ENCODE measurements at places on chromosomes 2 and 18.
A peak's percentile ranks its signal among the peaks of the same experiment; 100 is the strongest.

DNA sequence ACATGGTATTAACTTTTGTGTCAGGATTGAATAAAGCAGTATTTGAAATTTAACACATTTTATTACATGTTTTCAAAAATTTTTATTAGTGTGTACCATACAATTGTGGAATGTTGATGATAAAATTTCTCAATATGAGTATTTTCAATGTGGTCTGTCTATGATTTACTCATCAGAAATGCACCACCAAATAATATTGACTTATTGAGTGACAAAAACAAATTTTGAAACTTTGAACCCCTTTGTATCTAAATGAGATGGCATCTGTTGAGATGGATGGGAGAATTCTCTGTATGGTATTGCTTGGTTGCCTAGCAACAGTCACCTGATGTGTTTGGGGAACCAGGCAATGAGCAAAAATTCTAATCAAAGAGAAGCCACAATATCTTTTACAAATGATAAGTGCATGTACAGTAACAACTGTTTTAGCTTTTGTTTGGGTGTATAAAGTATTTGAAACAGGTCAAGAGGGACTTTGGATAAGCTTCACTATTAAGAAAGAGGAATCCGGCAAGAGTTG is 400.1 kb downstream of the CCDC85A start:
- ATAC-seq = no peak

DNA sequence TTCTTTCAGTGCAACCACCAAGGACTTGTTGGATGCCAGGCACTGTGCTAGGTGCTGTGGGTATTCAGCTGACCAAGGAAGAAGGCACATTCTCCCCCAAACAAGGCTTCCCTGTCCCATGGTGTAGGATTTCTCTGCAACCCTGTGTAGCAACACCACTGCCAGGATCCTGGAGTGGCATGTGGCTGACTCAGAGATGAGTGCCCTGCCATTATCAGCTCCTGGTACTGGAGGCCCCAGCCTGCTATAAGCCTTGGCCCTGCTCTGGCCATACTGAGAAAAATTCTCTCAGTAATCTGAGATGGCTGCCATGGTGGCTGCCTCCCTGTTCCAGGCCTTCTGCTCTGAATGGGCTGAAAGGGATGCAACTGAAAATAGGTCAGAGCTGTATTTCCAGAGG is 4.3 kb downstream of the SMYD5 start:
- ATAC-seq = no peak

GRCh38 chr2:227310756-227311110 is 14.3 kb upstream of the MFF start:
- ATAC-seq = no peak

- ATAC-seq = no peak
These were observed 129.7 kb downstream of the TGIF1 start for GRCh38 chr18:3579701-3580100.

GRCh38 chr2:63893163-63893562 is 51.5 kb downstream of the UGP2 start:
- no peak for ATAC-seq

- peak; percentile 57 for ATAC-seq
These were observed 61.7 kb downstream of the CCDC88A start for GRCh38 chr2:55357927-55358326.

DNA sequence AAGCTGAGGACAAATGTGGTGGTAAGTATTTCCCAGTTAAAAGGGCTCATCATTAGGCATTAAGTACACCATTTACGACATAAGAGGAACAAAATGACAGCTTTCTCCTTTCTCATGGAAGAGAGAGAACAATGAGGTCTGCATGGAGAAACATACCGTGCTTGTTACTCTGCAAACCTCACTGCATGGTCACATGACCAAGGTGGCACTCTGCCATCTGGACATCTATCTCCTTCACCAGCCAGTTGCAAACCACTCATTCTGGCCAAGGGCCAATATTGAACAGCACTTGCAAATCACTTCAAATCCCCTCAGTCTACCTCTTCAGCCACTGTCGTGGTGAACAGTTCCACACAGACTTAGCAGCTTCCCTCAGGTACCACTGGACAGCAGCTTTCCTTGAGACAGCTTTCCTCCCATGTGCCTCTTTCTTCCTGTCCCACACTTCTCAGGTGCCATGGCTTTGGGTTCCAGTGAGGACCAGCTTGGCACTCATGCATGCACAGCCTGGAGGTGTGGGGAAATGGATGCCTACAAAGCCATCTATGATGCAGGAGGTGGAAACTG is 29.5 kb upstream of the DPP4 start:
- no peak for ATAC-seq

DNA sequence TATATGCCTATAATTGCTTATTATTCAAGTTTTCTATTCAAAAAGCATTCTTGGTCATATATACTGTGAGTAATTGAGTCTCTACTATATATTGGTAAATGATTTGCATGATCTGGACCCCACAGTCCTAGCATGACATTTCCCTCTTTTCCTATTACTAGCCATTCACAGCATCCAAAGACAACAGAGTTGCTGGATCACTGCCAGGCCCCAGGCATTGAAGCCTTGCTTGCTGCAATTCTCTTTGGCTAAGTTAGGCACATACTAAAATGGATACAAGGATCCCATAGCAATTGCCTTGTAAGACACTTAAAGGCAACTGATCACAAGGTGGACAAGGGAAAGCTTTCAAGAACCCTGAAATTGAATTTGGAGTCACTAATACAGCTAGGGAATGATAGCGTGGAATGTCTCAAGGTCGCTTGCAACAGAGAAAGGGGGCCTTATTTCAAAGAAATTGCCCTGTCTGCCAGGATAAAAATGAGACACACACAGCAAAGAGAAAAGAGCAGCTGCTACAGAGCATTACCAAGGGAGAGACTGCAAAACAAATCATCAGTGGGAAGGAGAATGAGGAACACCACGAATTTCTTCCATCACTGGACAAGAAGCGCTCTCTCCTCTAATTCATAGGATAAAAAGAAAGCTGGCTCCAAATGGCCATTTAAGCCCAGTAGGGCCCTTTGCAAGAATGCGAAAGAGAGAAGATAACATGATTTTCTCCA is 77.1 kb upstream of the EPHA4 start:
- no peak for ATAC-seq

GRCh38 chr2:86790676-86791572 is at the start of gene CD8A:
Gene CD8A, minus strand, starts transcription at chr2:86790913. Its CDS starts 88 bp downstream, at chr2:86790825.
- ATAC-seq = no peak

DNA sequence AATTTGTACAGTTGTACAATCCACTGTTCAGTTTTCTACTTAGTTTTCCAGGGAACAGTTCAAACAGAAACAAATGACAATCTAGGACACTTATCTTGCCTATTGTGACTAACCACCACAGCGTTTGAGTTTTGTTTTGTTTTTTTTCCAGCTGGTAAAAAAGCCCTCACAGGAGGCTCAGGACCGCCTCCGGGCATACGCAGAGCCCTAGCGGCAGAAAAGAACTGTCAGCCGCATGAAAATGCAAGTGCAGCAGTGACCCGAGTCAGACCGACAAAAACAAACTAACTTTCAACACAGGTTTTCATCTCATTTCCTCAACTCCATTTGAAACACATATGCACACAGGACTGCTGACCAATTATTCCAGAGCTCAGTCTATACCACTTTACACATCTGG is 68.6 kb downstream of the STEAP3 start:
- ATAC-seq = no peak

DNA sequence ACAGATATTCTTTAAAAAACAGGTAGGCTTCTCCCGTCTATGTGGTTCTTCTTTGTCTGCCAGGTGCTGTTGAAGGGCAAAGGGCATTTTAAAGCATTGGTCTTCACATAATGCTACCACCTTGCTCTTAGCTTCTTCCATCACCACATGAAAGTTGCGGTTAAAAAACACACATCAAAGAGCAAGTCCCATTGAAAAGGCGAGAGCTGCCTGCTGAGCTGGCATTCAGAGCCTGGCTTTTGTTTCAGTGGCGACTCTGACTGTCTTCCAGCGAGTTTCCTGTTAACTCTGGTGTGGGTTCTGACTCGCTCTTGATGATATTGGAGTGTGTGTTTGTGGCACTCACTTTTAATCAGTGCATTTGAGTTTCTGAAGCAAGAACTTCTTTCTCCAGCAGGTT is 624.9 kb upstream of the FANCL start:
- no peak for ATAC-seq

- ATAC-seq = no peak
These were observed 65.6 kb downstream of the NOL4 start for GRCh38 chr18:34158881-34159690.

DNA sequence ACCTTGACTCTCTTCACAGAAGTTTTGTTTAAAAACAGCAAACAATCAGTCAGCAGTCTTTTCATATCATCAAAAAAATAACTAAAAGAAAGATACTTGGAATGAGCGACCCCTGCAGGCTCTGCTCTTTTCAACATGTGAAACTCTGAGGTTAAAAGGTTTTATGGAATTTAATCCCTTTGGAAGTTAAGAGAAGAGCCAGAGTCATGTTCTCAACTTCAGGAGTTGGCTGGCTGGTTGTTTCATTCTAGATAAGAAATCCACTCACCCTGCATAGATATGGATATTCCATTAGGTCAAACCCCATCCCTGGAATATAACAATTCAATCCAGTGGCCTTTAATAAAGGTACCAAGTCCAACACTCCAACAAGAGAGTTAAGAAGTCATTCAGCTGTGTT is 115.6 kb upstream of the RMDN2 start:
- no peak for ATAC-seq

- no peak for ATAC-seq
These were observed 56.3 kb upstream of the STAT1 start for GRCh38 chr2:191070276-191070675.

DNA sequence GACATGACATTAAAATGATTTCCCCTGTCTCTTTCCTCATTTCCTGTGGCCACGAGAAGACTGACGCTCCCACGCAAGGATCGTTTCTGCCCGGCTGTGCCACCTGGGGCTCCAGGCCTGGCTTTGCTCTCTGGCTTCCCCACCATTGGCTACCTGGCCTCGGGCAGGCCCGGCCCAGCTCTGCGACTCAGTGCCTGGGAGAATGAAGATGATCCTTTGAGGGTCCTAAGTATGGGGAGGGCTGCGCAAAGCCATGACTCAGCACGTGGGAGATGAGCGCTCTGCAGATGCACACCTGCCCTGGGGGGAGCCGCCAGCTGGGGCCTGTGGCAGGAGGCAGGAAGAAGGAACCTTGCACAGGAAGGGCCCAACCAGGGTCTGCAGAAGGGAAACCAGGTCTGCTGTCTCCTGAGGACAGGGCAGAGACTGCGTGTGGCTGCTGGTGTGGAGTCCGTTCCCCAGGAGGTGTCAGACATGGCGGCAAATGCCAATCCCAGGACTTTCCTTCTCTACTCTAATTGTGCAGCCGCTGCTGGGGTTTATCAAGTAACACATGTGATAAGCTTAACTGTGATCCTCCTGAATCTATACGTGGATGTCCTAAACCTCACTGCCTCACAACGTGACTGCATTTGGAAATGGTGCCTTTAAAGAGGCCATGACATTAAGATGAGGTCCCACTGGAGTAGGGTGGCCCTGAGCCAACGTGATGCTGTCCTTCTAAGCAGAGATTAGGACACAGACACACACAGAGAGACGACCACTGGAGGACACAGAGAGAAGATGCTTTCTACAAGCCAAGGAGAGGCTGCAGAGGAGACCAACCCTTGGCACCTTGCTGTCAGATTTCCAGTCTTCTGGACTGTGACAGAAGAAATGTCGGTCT is 32.9 kb downstream of the MBP start:
- no peak for ATAC-seq

GRCh38 chr2:77977471-77978063 is 455.4 kb upstream of the LRRTM4 start:
- no peak for ATAC-seq

DNA sequence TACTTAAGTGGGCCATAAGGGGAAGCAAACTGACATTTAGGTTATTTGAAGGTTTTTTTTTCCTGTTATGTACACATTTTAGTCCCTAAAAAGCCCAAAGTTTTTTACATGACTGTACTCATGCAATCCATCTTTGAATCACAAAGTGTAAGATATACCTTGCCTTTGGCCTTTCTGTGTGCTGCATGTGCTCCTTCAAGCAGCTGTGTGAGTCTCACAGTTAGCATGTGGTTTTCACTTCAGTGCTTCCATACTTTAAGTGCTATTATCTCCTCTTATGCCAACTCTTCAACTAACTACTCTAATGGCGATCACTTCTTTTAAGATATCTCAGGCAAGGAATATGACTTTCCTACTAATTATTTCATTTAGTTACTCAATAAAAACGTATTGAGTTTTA is 597.1 kb upstream of the ACVR2A start:
- no peak for ATAC-seq

GRCh38 chr18:22253676-22254075 is 84.3 kb downstream of the GATA6 start:
- ATAC-seq = peak; percentile 36

DNA sequence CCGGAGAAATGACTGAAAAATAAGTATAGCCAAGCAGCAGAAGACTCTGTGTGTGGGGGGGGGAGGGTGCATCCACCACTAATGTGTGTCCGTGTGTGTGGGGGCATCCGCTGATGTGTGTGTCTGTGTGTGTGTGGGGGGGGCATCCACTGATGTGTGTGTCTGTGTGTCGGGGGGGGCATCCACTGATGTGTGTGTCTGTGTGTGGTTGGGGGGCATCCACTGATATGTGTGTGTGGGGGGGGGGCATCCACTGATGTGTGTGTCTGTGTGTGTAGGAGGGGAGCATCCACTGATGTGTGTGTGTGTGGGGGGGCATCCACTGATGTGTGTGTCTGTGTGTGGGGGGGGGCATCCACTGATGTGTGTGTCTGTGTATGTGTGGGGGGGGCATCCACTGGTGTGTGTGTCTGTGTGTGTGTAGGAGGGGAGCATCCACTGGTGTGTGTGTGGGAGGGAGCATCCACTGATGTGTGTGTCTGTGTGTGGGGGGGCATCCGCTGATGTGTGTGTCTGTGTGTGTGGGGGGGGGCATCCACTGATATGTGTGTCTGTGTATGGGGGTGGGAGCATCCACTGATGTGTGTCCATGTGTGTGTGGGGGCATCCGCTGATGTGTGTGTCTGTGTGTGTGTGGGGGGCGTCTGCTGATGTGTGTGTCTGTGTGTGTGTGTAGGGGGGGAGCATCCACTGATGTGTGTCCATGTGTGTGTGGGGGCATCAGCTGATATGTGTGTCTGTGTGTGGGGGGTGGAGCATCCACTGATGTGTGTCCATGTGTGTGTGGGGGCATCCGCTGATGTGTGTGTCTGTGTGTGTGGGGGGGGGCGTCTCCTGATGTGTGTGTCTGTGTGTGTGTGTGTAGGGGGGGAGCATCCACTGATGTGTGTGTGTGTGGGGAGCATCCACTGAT is 125.0 kb downstream of the NFATC1 start:
- no peak for ATAC-seq

GRCh38 chr18:5068851-5069250 is 128.2 kb downstream of the AKAIN1 start:
- ATAC-seq = no peak

Data from esophagus mucosa (tissue), 1 donor.